ENCODE measurements at places on chromosomes 12 and 14.
A peak's percentile ranks its signal among the peaks of the same experiment; 100 is the strongest.

GRCh38 chr12:104243551-104243950 lies 28.0 kb downstream of the TXNRD1 start:
- DNase-seq: no peak

GRCh38 chr12:14833952-14834351 lies 9.4 kb downstream of the ART4 start:
- no peak for DNase-seq

DNA sequence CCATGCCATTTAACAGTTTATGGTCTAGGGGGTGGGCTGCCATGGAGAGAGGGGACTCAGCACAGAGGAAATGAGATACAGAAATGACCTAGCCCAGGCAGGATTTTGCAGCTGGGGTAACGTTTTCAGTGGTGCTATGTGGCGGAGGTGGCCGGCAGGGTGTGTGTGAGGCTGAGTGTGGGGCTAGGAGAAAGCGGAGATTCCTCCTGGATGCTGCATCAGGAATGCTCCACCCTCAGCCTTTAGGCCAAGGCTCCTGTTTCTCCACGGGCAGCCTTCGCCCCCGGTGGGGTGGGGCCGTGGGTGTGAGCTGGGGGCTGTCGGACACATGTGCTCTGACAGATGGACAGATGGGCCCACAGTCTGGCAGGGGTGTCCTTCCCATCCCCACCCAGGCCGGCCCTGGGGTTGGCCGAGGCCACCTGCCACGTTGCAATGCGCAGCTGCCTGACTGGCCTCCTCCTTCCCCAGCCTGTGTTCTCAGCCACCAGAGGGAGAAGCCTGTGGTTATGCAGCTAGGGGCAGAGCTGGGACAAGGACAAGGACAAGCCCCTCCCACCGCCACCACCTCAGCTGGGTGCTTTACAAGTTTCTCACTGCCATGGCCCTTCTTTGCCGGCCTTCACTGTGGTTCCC lies 44.3 kb downstream of the TEAD4 start:
- DNase-seq: no peak

DNA sequence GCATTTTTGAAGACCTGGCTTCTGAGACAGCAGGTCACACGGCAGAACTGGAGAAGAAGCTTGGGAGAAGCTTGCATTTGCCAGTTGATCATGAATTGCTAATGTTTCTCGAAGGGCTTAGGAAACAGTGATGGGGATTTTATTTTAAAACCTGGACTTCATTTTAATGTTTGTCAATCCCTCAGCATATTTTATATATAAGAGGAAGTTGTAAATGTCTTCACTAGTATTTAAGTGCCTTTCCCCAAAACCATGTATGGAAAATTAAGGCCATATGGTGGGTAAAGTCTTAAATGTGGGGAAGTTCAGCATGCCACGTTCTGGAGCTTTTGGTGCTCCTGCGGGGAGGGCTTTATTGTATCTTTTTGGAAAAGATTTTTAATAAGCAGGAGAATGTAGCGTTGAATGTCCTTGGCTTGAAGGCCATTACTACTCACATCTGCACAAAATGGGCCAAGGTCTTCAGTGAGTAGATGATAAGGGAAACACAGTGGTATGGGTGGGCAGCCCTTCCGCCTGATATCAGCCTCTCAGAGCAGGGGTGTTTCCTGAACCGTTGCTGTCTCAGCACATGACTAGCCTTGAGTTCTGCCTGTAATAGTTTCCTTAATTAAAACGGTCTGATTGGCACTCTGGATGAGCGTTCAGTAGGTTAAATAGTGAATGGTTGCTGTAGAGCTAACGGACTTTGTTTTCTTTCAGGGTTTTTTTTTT lies 511.4 kb downstream of the PCNX1 start:
- no peak for DNase-seq

- DNase-seq: no peak
Measured at GRCh38 chr12:64670019-64670418, 59.7 kb downstream of the RASSF3 start.

- DNase-seq: no peak
Measured at GRCh38 chr12:52070185-52070925, 577 bp downstream of the ATG101 start.

GRCh38 chr12:7834701-7835100 lies 38.0 kb downstream of the SLC2A14 start:
- DNase-seq: no peak

DNA sequence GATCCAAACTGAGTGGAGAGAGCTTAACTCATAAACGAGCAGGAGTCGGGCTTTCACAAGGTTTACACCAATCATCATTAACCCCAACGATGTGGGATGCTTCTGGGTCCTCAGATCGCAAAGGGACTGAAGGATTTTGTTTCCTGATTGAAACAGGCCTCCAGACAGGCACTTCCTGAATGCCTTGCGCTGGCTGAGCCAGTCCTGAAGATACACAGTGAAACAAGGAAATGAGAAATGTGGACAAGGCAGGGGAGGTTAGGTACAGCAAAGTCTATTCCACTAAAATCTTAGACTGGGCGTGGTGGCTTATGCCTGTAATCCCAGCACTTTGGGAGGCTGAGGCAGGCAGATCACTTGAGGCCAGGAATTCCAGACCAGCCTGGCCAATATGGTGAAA lies 30.7 kb downstream of the RBM19 start:
- no peak for DNase-seq

GRCh38 chr12:120710805-120711296 lies 593 bp downstream of the UNC119B start:
- peak; percentile 12 for DNase-seq

DNA sequence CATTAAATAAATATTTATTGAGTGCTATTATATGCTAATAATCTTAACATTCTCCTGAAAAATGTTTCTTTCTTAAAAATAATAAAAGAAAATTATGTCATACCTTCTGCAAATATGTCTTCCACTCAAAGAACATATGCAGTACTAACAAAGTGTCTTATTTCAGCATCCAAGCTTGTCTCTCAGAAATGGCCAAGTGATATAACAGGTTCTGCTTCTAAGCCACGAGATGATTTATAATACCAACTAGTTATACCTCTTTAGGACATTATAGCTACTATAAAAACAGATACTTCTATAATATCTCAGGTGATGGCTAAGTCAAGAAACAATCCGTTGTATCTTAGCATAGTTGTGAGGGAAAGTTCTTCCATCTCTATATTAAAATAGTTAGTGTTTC lies 128.1 kb upstream of the ARID2 start:
- no peak for DNase-seq
